Vagina (tissue), 2 donors: ENCODE measurements at places on chromosomes 3 and 15.

GRCh38 chr3:195040094-195040493 is 230.9 kb downstream of the XXYLT1 start:
- no peak for DNase-seq
- no peaks in the 10 kb centered on the region for H3K4me1 ChIP-seq
- H3K27me3 ChIP-seq, result no peaks in the 10 kb centered on the region
- no peak overlapping the region for H3K27ac ChIP-seq
- H3K36me3 ChIP-seq, result no peaks in the 10 kb centered on the region
- no peak overlapping the region for H3K4me3 ChIP-seq

DNA sequence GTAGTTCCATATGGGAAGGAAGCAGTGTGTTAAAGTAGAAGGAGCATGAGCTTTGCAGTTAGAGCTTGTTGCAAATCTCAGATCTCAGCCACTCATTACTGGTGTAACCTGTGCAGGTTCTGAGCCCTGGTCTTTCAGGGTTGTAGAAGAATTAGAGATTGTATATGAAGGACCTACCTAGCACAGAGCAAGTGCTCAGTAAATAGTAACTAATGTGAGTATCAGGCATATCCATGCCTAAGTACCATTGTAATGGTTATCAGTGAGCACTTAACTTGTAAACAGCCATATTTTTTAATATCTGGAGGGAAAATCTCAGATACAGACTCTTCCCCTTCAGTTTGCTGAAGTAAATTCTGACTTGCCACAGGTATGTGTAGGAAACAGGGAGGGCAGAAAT is 59.3 kb downstream of the MAP6D1 start:
- H3K4me1 ChIP-seq, result no peaks in the 10 kb centered on the region
- H3K36me3 ChIP-seq, result no peaks in the 10 kb centered on the region
- no peak overlapping the region for H3K27ac ChIP-seq
- H3K27me3 ChIP-seq, result no peaks in the 10 kb centered on the region

DNA sequence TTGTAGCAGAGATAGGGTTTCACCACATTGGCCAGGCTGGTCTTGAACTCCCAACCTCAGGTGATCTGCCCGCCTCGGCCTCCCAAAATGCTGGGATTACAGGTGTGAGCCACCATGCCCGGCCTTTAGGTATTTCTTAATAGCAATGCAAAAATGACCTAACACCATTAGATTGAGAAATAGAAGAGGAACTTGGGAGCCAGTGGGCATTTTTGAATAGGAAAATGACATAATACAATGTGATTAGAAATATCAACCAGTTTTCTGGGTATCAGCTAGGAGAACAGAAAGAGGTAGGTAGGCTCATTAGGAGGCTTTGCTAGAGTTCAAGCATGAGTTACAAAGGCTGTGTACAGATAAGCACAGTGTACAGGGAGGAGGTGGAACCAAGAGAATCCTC is 101.8 kb upstream of the TBC1D5 start:
- H3K27ac ChIP-seq, result no peak overlapping the region
- no peak for DNase-seq
- no peaks in the 10 kb centered on the region for H3K27me3 ChIP-seq
- H3K4me3 ChIP-seq, result no peak overlapping the region
- no peaks in the 10 kb centered on the region for H3K36me3 ChIP-seq
- H3K4me1 ChIP-seq, result no peaks in the 10 kb centered on the region

GRCh38 chr15:57245714-57246113 is 130.6 kb upstream of the CGNL1 start:
- no peaks in the 10 kb centered on the region for H3K27me3 ChIP-seq
- H3K4me3 ChIP-seq, result no peak overlapping the region
- H3K27ac ChIP-seq, result no peak overlapping the region
- no peaks in the 10 kb centered on the region for H3K36me3 ChIP-seq

DNA sequence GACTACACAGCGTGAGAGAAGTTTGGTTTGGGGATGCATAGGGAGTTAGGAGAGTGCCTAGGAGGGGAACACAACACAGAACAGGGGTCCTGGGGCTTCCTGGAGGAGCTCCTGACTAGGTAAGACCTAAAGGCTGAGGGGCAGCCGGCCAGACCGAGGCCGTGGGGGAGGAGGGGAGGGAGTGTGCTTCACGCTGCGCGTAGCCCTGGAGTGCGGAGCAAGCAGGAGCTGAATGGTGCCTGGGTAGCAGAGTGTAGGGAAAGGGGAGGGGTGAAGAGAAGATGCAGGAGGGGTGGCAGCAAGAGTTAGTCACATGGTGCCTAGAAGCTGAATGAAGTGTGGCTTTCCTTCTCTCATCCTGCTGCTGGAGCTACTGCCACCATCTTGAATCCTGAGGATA is 32.4 kb upstream of the HHATL start:
- DNase-seq, result no peak

GRCh38 chr3:116052602-116053001 is 392.7 kb downstream of the LSAMP start:
- H3K36me3 ChIP-seq, result no peaks in the 10 kb centered on the region
- H3K27me3 ChIP-seq, result no peaks in the 10 kb centered on the region
- H3K27ac ChIP-seq, result no peak overlapping the region
- no peak overlapping the region for H3K4me3 ChIP-seq

GRCh38 chr3:23019596-23020300 is 183.4 kb upstream of the UBE2E2 start:
- no peak for DNase-seq
- no peak overlapping the region for H3K27ac ChIP-seq
- H3K27me3 ChIP-seq, result no peaks in the 10 kb centered on the region
- H3K4me3 ChIP-seq, result no peak overlapping the region
- peaks cover 21% of the 10 kb centered on the region for H3K4me1 ChIP-seq

GRCh38 chr15:70341566-70341965 is 243.8 kb upstream of the TLE3 start:
- no peak overlapping the region for H3K27ac ChIP-seq
- H3K4me3 ChIP-seq, result no peak overlapping the region
- H3K36me3 ChIP-seq, result no peaks in the 10 kb centered on the region
- peaks cover 13% of the 10 kb centered on the region for H3K4me1 ChIP-seq

- no peaks in the 10 kb centered on the region for H3K27me3 ChIP-seq
- DNase-seq, result no peak
- peaks cover 40% of the 10 kb centered on the region for H3K36me3 ChIP-seq
- no peak overlapping the region for H3K27ac ChIP-seq
Observed at GRCh38 chr3:97952280-97952679, 20.0 kb downstream of the RIOX2 start.

DNA sequence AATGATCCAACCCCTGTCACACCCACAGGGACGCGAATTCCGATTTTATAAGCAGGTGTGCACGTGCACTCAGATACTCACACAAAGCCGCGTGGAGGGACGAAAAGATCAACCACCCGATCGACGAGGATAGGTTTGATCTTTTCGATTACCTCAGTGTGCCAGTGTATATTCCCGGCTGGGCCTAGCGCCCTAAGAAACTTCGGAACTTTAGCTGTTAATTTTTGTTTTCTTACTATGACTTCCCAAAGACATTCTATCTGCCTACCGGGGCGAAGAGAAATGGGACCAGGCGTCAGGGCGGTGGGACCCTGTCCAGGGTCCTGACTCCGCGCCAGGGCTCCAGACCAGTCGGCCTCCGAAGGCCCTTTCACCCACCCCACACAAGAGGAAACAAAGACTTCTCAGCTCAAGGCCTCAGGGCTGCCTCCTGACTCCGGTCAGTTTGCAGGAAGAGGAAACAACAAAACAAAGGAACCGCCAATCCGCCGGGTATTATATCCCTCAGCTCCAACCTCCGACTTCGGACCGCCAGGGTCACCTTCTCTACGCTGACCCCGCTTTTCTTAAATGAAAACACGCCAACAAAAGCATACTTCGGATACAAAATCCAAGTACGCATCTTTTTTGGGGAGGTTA is 6.8 kb downstream of the ONECUT1 start:
- H3K36me3 ChIP-seq, result no peaks in the 10 kb centered on the region
- no peak overlapping the region for H3K27ac ChIP-seq
- no peak for DNase-seq
- peaks cover 42% of the 10 kb centered on the region for H3K4me1 ChIP-seq
- peaks cover 41% of the 10 kb centered on the region for H3K27me3 ChIP-seq

- H3K27me3 ChIP-seq, result no peaks in the 10 kb centered on the region
- no peak overlapping the region for H3K27ac ChIP-seq
- no peak for DNase-seq
- peaks cover 4% of the 10 kb centered on the region for H3K4me1 ChIP-seq
Observed at GRCh38 chr3:195752066-195752465, 31.3 kb downstream of the MUC20 start.

GRCh38 chr3:134458406-134458945 is 27.3 kb downstream of the ANAPC13 start:
- no peak overlapping the region for H3K4me3 ChIP-seq
- H3K27me3 ChIP-seq, result no peaks in the 10 kb centered on the region
- H3K27ac ChIP-seq, result no peak overlapping the region

GRCh38 chr3:40382617-40382979 is 4.4 kb upstream of the ENTPD3 start:
- no peaks in the 10 kb centered on the region for H3K27me3 ChIP-seq
- DNase-seq, result no peak
- H3K36me3 ChIP-seq, result no peaks in the 10 kb centered on the region

DNA sequence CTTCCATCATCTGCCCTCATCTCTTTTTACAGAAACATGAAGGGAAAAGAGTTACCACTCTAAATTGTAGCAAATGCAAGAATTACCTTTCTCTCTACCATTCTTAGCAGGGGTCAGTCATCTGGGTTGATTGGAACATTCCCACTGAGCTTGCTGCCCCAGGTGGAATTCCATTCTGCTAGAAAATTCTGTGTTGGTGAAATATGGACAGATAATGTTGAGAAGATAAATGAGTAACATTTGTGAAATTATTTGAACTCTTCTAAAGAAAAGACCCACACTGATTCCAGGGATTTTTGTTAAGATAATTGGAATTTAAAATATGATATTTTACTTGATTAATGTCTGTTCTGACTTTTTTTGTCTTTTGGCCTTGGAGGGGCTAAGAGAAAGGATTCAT is 11.0 kb upstream of the CPA3 start:
- no peak overlapping the region for H3K4me3 ChIP-seq
- H3K36me3 ChIP-seq, result no peaks in the 10 kb centered on the region
- H3K4me1 ChIP-seq, result no peaks in the 10 kb centered on the region
- no peak overlapping the region for H3K27ac ChIP-seq

DNA sequence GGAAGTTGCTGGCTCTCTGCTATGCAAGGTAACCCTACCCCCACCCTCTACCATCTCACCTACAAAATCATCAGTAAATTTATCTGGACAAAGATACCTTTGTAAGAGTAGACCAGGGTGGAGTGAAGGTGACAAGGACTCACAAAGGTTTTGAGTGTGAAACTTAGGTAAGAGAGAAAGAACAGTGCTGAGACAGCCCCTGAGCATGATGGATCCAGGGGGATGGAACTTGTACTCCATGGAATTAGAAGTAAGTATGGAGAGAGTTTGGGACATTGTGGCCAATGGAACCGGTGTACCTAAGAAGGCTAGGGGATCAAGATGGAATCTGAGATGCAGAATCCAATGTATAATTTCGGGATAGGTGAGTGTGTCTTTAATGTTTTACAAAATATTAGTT is 153.0 kb upstream of the NSMCE3 start:
- DNase-seq, result peak; percentile 28
- no peaks in the 10 kb centered on the region for H3K4me1 ChIP-seq
- H3K36me3 ChIP-seq, result no peaks in the 10 kb centered on the region
- H3K27me3 ChIP-seq, result no peaks in the 10 kb centered on the region
- H3K27ac ChIP-seq, result no peak overlapping the region

GRCh38 chr15:57322602-57323250 is 53.6 kb upstream of the CGNL1 start:
- DNase-seq, result no peak
- H3K27ac ChIP-seq, result peak overlapping the region; percentile 68
- H3K4me1 ChIP-seq, result peaks cover 8% of the 10 kb centered on the region

DNA sequence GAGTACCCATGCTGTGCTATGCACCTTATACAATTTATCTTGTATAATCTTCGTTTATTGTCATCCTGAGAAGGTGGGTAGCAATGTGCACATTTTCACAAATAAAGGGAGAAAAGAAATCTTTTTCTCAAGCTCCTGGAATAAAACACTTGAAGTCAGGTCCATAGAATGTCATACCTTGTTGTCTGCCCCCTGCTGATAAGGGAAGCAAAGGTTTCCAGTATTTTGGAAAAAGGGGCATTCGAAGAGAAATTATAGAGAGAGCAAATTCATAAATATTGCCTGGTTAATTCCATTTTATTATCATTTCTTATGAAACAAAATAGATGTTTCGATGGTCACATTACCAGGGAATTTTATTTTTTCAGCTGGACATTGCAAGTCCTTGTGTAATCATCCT is 277.8 kb downstream of the RAP2B start:
- no peaks in the 10 kb centered on the region for H3K4me1 ChIP-seq
- no peak overlapping the region for H3K27ac ChIP-seq
- DNase-seq, result no peak
- no peaks in the 10 kb centered on the region for H3K27me3 ChIP-seq

DNA sequence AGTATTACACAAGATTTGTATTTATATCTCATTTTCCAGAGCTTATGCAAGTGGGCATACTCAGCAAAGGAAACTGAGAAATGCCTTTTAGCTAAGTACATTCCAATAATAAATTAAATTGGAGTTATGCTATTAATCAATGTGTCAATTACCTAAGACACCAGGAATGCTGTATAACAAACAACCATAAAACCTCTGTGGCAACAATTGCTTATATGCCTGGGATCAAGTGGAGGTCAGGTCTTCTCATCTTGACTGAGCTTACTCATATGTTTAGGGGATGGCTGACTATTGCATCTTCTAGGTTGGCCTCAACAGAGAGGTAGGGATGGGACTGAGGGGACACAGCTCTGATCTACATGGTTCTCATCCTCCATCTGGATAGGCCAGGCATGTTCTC is 30.7 kb downstream of the CD200R1L start:
- H3K36me3 ChIP-seq, result no peaks in the 10 kb centered on the region
- H3K27ac ChIP-seq, result no peak overlapping the region
- peaks cover 29% of the 10 kb centered on the region for H3K4me1 ChIP-seq
- DNase-seq, result no peak

GRCh38 chr3:158568784-158569183 is 2.2 kb upstream of the MLF1 start:
- no peak for DNase-seq
- H3K36me3 ChIP-seq, result no peaks in the 10 kb centered on the region
- peaks cover 9% of the 10 kb centered on the region for H3K4me1 ChIP-seq
- H3K27ac ChIP-seq, result no peak overlapping the region
- H3K27me3 ChIP-seq, result no peaks in the 10 kb centered on the region

- H3K4me3 ChIP-seq, result no peak overlapping the region
- no peak for DNase-seq
- no peaks in the 10 kb centered on the region for H3K4me1 ChIP-seq
- H3K27me3 ChIP-seq, result no peaks in the 10 kb centered on the region
Observed at GRCh38 chr3:143080196-143080595, 39.4 kb upstream of the CHST2 start.

DNA sequence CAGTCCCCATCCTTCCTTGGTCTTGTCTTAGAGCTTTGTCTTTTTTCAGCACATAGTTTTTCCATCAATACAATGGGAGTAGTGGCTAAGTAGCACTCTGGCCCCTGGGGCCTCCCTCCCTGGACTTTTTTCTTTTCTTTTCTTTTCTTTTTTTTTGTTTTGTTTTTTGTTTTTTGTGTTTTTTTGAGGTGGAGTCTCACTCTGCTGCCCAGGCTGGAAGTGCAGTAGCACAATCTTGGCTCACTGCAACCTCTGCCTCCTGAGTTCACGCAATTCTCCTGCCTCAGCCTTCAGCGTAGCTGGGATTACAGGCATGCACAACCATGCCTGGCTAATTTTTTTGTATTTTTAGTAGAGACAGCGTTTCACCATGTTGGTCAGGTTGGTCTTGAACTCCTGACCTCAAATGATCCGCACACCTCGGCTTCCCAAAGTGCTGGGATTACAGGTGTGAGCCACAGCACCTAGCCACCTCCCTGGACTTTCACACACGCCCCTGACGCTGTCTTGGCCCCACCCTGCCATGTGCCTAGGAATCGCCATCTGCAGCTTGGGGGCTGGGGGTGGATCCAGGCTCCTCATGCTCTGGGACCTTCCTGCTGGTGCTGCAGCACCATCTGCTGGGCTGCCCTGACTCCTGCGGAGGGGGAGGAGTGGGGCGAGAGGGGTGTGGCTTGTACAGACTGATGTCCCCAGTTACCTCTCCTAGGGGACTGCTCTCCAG is 2.8 kb downstream of the C15orf39 start:
- no peaks in the 10 kb centered on the region for H3K27me3 ChIP-seq
- DNase-seq, result peak; percentile 95
- H3K36me3 ChIP-seq, result no peaks in the 10 kb centered on the region
